Kidney epithelial cell (primary cell): ENCODE measurements at places on chromosomes 5 and 9.

DNA sequence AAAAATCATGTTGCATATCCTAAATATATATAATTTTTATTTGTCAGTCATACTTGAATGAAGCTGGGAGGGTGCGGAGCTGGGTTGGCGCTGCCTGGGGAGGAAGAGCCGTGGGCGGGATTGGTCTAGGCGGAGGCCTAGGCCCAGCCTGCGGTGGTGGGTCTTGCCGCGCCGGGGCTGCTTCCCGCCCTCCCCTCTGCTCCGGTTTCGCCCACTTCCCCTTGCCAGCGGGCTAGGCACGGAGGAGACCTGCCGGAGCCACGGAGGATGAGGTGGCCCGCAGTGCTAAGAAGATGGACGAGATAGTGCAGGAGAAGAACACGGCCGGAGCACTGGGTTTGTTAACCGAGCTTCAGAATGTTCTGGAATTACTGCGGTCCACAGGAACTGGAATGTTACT is 54.0 kb upstream of the IGFBPL1 start:
- no peak for DNase-seq

GRCh38 chr5:127963931-127964330 is 119.6 kb upstream of the SLC12A2 start:
- DNase-seq, result no peak

DNA sequence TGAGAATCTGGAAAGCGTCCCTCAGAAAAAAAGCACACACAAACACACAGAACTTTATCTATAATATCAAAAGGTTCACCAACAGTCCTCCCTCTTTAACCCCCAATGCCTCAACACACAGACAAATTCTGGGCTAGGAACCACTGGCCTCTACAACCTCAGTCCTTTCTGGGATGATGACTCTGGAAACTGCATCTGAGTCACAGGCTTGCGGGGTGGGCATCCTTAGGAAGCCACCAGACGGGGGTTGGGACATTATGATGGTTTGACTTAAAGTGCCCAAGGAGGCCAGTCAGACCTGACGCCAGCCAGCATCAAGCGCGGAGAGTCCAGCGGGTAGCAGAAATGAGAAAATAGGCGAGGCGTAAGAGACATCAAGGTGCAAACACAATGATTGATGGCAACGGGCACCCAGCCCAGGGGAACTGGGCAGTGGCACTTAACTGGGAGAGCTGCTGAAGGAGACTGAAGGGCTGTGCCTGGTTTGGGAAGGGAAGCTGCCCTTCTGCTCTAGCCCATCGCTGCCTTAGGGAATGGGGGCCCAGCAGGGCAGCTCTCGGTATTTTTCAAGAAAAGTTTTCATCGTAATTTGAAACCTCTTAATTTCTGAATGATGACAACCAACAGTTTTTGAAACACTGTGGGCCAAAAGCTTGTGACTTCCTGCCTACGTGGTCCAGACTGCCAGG is 20.7 kb downstream of the SPRY4 start:
- no peak for DNase-seq

- no peak for DNase-seq
Observed at GRCh38 chr5:55665065-55665464, 47.1 kb downstream of the SLC38A9 start.

DNA sequence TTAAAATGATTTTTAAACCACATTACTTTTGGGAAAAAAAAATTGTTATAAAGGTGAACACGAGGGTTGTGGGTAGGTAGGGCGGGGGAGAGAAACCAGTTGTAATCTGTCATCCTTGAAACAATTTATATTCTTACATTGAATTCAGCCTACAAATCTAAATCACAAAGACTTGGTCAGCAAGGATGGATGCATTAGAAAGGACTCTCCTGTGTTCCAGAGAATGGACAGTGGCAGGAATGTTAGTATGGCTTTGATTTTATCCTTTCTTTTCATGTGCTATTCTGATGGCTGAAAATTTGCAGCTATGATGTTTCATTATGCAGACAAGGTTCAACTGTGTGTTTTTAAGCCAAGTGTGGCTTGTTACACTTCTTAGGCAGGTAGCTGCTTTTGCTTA is 234.7 kb downstream of the SLF1 start:
- DNase-seq, result no peak
